ENCODE measurements at places on chromosomes 5 and 9.

DNA sequence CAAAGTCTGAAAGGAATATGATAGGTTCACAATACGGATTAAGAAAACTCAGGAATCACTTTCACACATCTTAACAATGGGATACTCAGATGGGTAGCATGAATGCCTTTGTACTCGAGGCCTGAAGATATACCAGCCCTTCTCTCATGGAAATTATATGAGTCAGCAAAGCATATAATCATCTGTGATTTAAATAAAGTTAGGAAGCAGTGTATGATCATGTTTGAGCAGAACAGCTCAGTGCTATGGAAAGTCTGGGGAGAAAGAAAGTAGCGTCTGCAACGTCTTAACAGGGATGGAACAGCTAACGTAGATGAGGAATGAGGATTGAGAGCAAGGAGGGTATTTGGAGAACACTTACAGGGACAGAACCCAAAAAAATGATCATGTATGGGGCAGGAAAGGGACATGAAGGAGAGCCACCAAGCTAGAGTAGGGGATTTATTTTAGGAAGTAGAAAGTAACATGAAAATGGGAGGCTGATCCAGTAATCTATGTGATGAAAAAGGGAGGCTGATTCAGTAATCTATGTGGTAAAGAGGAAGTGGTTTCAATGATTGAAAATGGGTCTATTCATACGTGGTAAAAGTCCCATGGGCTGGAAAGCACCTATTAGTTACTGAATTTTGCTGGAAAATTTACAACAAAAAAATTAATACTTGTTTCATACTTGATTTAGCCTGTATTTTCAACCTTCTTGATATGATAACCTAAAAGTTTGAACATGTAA is 85.9 kb downstream of the GNA14 start:
- DNase-seq, result no peak

GRCh38 chr9:127979333-127980059 is 1.3 kb downstream of the EEIG1 start:
- peak; percentile 90 for DNase-seq

GRCh38 chr5:98524773-98525172 is 248.7 kb upstream of the RGMB start:
- no peak for DNase-seq

DNA sequence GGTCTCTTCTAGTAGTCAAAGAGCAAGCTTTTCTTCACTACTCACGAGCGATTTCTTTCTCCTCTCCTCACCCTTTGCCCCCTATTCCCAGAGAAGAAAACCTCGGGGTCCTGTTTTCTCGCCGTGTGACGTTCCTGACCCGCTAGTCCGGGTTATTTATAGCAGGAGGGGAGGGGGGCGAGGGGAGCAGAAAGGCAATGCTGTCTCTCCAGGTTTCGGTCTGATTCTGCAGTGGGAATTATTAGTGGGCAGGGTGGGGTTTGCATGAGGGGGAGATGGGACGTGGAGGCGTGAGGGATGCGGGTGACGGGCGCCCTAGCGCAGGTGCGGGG is 847 bp upstream of the GABRB2 start:
- DNase-seq, result no peak

GRCh38 chr5:79301046-79301712 is 65.2 kb downstream of the JMY start:
- no peak for DNase-seq

GRCh38 chr5:140240987-140241706 is 61.8 kb downstream of the PFDN1 start:
- DNase-seq, result no peak

DNA sequence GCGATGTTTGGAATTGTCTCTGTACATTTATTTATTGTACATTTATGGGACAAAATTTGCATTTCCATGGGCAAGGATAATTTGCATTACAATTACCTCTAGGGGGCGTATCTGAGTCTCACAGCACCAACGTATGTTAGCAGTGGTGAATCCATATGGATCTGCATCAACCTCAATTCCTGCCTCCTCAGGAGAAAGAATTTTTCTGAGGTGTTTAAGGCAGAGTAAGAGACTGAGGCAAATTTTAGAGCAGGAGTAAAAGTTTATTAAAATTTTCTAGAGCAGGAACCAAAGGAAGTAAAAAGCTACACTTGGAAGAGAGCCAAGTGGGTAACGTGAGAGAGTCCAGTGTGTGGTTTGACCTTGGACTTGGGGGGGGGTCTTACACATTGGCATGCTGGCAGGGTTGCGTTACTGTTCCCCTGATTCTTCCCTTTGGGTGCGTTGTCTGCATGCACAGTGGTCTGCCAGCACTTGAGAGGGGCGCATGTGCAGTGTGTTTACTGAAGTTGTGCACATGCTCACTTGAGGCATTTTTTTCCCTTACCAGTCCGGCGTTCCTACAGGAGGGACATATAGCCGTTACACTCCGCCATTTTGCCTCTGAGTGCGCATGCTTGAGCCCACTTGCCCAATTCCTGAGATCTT is 21.0 kb upstream of the RAB14 start:
- DNase-seq, result peak; percentile 11

GRCh38 chr5:142886211-142886610 is 116.0 kb downstream of the ARHGAP26 start:
- no peak for DNase-seq

DNA sequence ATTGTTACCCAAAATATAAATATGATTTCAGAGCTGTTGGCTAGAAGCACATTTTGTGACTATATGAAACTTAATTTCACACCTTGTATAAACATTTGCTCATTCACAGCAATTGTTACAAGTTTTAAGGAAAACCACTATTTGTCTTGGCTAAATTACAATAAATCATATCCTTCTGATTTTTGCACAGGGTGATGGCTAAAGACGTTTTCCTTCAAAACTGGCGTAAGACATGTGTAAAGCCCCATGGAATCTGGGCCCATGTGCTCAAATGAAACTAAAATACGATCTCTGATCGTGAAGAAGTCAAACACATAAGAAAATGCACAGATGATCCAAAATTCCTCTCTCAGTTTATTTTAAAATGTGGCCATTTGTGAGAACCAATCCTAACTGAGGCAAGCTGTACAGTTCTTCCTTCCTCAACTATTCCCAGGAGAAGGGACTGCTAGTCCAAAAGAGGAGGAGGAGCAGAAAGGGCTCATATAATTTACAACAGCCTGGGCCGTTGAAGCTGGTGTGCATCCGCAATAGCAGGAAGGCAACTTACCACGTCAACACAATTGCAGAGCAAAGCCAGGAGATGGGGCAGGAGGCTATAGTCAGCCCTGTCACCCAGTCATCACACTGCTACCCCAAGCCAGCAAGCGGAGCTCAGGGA is 98.4 kb downstream of the MED27 start:
- no peak for DNase-seq

- DNase-seq, result no peak
Measured at GRCh38 chr9:73076970-73077369, 74.7 kb upstream of the ANXA1 start.

- DNase-seq, result no peak
Measured at GRCh38 chr5:174409070-174409469, 315.3 kb upstream of the MSX2 start.

DNA sequence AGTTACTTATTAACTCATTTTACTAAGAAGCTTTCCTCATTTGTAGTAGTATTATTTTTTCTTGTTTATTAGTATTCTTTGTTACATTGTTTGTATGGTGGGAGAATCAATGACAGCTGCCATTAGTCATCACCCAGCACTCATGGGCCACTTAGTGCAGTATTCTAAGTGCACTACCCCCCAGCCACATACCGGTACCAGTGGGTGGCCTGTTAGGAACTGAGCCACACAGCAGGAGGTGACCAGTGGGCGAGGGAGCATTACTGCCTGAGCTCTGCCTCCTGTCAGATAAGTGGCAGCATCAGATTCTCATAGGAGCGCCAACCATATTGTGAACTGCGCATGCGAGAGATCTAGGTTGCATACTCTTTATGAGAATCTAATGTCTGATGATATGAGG is 24.2 kb upstream of the CAMLG start:
- DNase-seq, result no peak

GRCh38 chr5:75710637-75711036 is 6.6 kb downstream of the POC5 start:
- no peak for DNase-seq

GRCh38 chr5:32390819-32391591 is 53.5 kb downstream of the ZFR start:
- DNase-seq, result no peak

DNA sequence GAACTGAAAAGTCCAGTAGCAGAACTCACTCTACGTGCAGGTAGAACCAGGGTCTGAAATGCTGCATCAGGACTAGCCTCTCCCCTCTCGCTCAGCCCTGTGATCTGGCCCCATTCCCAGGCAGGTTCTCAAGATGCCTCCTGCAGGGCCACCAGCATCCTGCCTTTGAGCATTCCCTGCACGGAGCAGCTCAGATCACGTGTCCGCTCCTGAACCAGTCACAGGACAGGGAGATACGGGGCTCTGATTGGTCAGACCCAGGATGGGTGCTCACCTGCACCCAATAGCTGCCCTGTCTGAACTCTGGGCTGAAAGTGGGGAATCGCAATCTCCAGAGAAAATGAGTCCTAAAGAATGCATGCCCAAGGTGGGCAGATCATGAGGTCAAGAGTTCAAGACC is 50.8 kb downstream of the NEURL1B start:
- no peak for DNase-seq

GRCh38 chr9:16784002-16784401 is 86.5 kb downstream of the BNC2 start:
- DNase-seq, result no peak

- no peak for DNase-seq
Measured at GRCh38 chr9:88177371-88177770, 39.1 kb upstream of the SPATA31C2 start.

DNA sequence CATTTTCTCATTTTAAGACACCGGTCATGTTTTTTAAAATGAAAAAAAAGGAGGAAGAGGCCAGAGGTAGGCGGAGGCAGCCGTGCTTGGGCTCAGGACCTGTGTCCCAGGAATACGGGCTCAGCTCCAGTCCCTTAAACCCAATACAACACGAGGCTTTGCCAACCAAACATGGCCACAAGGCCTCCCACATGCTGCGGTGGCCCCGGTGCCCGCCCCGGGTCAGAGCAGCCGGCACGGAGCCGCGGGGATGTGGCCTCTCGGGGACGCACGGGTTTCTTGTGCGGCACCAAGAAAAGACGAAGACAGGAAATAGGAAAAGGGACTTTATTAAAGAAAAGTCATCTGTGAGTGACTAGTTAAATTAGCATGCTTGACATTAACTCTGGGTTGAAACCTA is 25.3 kb upstream of the CAMSAP1 start:
- DNase-seq, result no peak

DNA sequence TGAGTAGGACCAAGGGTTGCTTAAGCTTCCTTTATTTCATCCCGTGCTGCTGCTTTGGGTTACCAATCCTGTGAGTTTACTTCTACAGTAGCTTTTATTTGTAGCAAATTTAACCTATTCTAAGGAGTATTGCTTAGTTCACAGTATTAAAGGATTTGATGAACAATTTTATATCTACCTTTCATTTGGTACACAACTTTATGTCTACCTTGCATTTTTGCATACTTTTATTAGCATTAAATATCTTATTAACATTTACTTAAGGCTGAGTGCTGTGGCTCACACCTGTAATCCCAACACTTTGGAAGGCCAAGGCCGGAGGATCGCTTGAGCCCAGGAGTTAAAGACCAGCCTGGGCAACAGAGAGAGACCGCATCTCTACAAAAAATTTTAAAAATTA is 4.2 kb downstream of the GTF3C4 start:
- no peak for DNase-seq

- DNase-seq, result no peak
Measured at GRCh38 chr5:103021314-103021713, 98.6 kb downstream of the GIN1 start.

DNA sequence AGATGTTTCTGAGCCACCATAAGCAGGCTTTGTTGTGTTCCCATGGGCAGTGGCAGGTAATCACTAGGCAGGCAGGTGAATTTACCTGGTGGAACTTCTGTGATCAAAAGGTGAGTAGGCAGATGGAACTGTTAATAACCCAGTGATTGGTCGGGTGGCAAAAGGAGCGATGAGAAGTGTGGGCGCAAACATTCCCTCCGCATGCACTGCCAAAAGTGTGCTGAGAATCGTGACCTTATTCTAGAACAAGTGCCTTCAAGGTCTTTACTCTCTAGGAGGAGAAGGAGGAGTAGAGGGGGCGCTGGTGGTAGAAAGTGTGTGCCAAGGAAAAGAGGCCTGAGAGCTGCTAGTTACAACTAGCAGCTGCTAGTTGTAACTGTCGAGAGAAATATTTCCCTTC is 3.3 kb downstream of the OTULINL start:
- no peak for DNase-seq

- peak; percentile 33 for DNase-seq
Measured at GRCh38 chr5:56270568-56271392, 37.6 kb upstream of the ANKRD55 start.

- DNase-seq, result no peak
Measured at GRCh38 chr5:126636956-126637355, 36.2 kb downstream of the PHAX start.

- no peak for DNase-seq
Measured at GRCh38 chr9:85927076-85927475, 13.9 kb upstream of the NAA35 start.

DNA sequence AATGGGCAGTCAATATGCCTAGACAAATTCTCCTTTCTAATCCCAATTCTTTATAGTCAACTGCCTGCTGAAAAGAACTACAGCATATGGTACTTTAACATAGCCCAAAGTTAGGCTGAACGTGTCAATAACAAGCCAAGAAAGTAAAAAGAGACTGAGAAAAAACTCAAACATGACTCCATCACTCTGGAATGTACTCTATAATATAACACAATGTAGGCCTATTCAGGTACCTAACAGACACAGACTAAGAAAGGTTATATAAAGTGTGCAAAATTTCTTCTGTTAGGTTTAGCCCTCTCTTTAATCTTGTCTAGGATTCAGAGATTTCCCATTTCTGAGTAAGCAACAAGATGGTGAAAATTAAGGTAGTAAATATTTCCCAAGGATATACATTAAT is 209.7 kb upstream of the PRR16 start:
- DNase-seq, result no peak

- DNase-seq, result no peak
Measured at GRCh38 chr5:116130471-116130870, 45.6 kb downstream of the COMMD10 start.

- DNase-seq, result no peak
Measured at GRCh38 chr5:113047234-113047633, 70.6 kb downstream of the DCP2 start.

Data from NCI-H2171 (cell line).